Stimulated activated CD4-positive, alpha-beta T cell treated with anti-CD3 and anti-CD28 coated beads, Interleukin-15, amount 100 ng/mL, for 1 hour (primary cell): ENCODE measurements at places on chromosomes 11 and 22.

- DNase-seq = no peak
Measured at GRCh38 chr11:134432776-134433175, 20.7 kb upstream of the B3GAT1 start.

DNA sequence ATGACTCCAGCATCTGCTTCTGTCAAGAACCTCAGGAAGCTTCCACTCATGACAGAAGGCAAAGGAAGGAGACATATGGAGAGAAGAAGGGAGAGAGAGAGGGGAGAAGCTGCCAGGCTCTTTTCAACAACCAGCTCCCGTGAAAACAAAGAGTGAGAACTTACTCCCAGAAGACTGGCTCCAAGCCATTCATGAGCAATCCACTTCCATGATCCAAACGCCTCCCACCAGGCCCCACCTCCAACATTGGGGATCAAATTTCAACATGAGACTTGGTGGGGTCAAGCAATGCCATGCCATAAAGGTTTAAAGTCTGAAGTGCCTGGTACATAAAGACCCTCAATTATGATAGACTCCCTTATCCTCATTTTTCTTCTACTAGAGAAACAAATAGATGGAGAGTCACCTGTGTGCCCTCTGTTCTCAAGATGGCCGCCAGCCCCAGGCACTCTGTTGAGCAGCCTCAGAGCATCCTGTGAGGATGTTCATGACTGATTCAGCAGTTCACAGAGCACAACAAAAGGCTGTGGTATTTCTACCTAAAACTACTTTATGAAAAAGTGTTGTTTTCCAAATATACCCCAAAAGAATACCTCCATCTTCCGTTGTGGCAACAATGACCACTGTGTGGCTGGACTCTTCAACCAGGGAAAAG, 69.0 kb upstream of the CRTAM start:
- DNase-seq = no peak

DNA sequence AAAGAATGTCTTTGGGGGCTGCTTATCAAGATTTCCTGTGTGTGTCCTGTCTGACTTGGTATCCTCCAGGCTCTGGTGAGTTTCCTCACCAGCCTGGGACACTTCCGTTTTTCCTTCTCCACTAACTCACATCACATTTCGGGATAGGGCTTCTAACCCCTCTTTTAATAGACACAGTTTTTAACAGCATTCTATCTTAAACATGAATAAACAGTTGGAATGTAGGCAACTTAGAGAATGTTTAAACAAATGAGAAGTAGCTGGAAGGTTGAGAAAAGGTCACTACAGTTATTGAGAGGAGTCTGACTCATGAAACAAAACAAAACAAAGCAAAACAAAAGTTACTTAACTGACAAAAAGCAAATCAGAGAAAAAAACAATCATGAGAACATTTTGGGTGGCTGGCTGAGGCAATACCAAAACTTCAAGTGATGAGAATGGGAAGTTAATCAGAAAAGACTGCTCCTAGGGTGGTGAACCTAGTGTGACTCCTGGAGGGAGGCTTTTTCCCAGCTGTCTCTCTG, 64.7 kb upstream of the CTSC start:
- DNase-seq = no peak

DNA sequence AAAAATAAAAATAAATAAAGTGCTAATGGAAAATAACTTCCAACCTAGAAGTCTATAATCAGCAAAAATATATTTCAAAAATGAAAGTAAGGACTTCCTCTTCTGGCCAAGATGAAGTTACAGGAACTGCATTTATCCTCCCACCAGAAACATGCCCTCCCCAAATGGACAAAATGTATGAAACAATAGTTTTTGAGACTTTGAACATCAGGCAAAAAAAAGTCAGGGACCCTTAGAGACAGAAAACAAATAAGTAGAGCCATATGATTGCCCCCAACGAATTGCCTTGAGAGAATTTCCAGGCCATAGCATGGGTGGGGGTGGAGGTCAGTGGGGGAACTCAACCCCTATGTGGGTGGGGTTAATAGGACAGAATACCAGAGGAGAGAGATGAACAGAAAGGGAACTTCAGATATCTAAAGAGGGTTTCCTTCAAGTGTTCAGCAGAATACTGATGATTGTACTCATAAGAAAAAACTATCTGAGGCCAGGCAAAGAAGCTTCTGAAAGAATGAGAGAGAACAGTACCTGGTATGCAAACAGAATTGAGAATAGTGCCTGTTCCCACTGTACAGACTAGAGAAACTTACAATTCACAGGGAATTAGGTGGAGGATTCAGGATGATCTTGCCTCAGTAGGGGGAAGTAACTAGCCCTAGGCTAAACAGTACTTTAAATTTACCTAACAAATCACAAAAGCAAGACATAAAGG, 26.6 kb upstream of the IL10RA start:
- DNase-seq = no peak

DNA sequence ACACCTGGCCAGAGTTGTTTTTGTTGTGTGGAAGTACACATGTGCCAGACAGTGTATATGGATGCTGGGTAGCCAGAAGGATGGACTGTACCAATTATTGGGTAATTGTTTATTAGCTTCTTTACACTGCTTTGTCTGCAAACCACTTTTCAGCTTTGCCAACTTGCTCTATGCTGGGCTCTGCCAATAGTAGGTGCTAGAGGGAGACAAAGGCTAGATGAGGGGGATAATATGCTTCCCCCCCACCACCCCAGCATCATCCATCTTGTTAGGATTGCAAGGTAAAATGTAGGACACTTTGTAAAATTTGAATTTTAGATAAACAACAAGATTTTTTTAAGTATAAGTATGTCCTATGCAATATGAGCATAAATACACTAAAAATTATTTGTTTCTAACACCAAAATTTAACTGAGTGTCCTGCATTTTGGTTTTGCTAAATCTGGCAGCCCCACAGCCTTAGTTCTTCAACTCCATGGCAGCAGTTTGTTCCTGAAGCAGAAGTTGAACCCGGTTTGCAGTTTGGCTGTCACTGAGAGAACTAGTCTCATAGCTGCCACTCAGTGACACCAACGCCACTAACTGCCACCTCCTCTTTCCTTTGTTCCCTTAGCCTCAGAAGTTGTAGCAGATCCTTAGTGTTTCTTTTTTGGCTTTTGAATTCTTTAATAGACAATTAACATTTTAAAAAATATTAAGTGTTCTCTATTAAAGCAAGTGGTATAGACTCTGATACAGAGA, 78.8 kb downstream of the CCDC81 start:
- DNase-seq = no peak
